ENCODE measurements at places on chromosomes 7 and 10. TPM values are rescaled to one million over a fixed set of nuclear protein-coding genes. Genes with fewer than 3 reads are reported as not detected.

The PNLIP gene
- not detected for total RNA-seq

The SH2D4B gene
- total RNA-seq: not detected

The PODXL gene
- 1.1 TPM for total RNA-seq

The CUZD1 gene
- total RNA-seq: 0.13 TPM

The AKR1D1 gene
- not detected for total RNA-seq

The BLOC1S2 gene
- total RNA-seq: 32.7 TPM

The TMEM139 gene
- total RNA-seq: 0.39 TPM

The AS3MT gene
- 1.8 TPM for total RNA-seq

The GAD2 gene
- total RNA-seq: not detected

The SLC39A12 gene
- not detected for total RNA-seq

The WDR11 gene
- 29.4 TPM for total RNA-seq

The STEAP2 gene
- total RNA-seq: 19.6 TPM

The ASIC3 gene
- 0.96 TPM for total RNA-seq

The CHST15 gene
- total RNA-seq: 13.3 TPM

The CTBP2 gene
- total RNA-seq: 74.1 TPM

The SAP25 gene
- 1.5 TPM for total RNA-seq

The KCNH2 gene
- under 0.01 TPM for total RNA-seq

The RAB19 gene
- not detected for total RNA-seq

The GNAI1 gene
- 26.4 TPM for total RNA-seq

The PLEKHS1 gene
- not detected for total RNA-seq
